ENCODE measurements at places on chromosomes 4 and X.

GRCh38 chrX:31349515-31349914, 277.7 kb upstream of the FTHL17 start:
- DNase-seq, result no peak

GRCh38 chrX:28693101-28693500, 105.9 kb downstream of the IL1RAPL1 start:
- no peak for DNase-seq

- no peak for DNase-seq
These were observed 38.7 kb downstream of the PPP1R2C start for GRCh38 chrX:42739258-42739657.

DNA sequence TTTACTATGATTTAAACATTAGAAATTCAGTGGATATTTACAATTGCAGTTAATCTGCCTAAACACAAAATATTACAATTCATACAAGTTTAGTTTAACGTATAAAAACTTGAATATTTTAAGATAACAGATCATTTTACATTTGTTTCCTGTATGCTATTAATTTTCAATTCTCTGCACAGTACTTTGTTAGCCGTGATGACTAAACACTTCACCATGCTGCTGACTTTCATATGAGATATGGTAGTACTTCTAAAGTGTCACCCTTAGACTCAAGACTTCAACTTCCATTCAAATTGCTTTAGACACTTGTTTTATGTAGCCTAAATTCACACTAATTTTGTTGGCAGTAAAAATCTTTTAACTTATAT, 1646.4 kb upstream of the ADGRL3 start:
- DNase-seq, result no peak

DNA sequence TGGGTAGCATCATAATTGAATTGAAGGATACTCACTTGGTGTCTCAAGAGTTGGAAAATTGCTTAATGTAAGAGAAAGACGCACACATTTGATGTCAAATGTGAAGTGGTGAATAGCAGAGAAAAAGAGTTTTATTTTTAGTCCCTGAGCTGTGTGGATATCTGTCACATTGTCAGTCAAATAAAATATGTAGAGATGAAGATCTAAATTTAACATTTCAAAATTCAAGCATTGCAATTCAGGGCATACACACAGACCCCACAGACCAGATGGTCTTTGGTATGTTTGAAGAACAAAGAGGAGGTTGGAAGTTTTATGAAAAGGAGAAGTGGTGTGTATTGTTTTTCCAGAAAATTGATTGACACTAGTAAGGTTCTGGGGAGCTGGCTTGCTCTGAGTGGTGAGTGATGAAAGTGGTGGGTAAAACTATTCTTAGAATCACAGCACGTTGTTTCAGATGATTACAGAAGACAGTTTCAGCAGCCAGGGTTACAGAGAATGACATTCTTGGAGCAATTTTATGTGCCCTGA, 44.9 kb upstream of the BBS12 start:
- no peak for DNase-seq

GRCh38 chr4:40264995-40265909, 68.4 kb downstream of the RHOH start:
- no peak for DNase-seq

GRCh38 chr4:28913466-28913865, 1806.7 kb upstream of the PCDH7 start:
- no peak for DNase-seq

DNA sequence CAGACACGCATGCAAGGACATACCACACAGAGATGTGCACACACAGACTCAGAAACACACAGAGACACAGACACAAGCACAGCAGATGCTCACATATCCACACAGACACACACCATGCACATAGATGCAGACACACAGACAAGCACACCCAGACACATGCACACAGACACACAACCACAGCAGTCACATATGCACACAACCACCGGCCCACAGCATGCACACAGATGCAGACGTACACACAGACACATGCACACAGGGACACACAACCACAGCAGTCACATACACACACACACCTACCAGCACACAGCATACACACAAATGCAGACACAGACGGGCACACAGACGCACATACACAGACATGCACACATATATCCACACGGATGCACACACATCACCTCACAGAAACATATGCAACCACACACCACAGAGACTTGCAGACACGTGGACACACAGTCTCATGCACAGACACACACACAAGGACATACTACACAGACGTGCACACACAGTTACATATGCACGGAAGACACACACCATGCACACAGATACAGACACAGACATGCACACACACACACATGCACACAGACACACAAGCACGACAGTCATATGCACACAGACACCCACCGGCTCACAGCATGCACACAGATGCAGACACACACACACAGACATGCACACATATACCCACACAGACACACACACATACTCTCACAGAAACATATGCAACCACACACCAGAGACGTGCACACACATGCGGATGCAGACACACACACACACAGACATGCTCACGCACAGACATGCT, 25.2 kb upstream of the SLC25A6 start:
- DNase-seq, result no peak

DNA sequence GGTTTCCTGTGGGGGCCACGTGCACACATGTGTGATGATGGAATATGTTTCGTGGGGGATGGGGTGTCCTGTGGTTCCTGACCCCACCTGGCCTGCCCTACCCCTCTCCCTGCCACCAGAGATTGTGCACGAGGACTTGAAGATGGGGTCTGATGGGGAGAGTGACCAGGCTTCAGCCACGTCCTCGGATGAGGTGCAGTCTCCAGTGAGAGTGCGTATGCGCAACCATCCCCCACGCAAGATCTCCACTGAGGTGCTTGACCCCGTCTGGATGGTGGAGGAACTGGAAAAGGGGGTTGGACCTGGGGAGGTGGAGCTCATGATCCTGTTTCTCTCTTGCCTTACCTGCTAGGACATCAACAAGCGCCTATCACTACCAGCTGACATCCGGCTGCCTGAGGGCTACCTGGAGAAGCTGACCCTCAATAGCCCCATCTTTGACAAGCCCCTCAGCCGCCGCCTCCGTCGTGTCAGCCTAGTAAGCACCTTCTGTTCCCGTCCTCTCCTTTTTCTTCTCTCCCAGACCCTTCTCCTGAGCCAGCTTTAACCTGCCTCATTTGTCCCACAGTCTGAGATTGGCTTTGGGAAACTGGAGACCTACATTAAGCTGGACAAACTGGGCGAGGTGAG, 5.9 kb downstream of the CDK16 start:
- DNase-seq, result no peak

DNA sequence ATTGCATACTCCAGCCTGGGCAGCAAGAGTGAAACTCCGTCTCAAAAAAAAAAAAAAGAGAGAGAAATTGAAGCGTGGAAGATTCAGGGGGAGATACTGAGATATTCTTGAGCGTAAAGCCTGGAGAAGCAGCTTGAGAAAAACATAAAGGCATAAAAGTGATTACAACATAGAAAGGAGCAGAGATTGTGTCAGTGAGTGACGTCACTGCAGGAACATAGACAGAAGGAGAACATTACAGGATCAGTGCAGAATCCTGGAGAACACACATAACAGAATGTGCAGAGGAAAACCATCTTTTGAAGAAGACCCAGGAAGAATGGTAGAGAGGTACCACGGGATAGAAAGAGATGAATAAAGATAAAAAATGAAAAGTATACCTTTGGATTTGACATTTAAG, 147.0 kb downstream of the APBB2 start:
- DNase-seq, result no peak

DNA sequence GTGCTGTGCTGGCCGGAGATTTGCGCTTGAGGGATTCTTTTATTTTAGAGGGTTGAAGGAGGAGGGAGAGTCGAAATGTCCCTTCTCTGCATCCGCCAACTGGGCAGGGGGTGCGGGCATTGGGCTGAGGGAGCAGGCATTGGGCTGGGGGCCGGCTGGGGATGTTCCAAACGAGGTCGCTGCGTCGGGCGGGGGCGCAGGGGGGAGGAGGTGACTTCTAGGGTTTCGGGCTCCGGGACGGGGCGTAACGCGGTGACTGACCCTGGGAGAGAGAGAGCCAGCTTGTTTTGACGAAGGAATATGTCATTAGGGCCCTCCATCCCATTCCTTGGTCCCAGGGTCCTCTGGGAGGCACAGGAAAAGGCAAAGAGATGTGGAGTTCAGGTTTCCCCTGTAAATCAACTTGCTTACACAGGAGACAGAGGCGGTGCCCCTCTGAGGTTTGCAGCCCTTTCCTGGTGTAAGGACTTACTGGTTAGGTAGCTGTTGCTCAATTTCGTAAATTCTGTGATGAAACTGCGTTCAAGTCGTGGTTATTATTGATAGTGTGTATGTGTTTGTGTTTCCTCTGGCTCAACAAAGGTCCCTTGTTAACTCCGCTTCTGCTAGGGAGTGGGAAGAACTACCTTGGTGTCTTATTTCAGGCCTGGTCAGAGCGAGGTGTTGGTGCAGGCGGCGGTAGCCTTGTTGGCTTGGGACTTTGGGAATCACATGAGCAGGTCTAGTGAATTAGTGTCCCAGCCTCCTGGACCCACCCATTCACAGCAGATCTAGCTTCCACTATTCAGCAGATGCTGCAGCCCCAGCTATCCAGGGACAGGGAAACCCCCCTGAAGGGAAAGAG, 716 bp downstream of the FHIP1A start:
- DNase-seq, result no peak

DNA sequence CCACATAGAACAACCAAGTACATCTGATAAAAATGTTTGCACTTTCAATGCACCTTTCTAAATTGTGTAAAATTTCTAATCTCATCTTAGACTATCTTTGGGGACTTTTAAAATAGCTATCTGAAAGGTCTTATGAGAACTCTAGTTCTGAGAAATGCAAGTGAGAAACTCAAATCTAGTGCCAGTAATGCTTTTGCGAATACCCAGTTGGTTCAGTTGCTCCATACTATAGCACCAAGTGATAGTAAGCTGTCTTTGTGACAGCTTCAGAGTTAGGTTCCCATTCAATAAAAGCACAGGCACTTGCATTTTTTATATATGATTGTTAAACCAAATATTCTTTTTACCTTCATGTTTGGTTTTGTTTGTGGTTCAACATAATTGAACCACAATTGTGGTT, 4.5 kb upstream of the ITM2A start:
- no peak for DNase-seq

GRCh38 chrX:349196-349595, 30.6 kb upstream of the GTPBP6 start:
- no peak for DNase-seq

DNA sequence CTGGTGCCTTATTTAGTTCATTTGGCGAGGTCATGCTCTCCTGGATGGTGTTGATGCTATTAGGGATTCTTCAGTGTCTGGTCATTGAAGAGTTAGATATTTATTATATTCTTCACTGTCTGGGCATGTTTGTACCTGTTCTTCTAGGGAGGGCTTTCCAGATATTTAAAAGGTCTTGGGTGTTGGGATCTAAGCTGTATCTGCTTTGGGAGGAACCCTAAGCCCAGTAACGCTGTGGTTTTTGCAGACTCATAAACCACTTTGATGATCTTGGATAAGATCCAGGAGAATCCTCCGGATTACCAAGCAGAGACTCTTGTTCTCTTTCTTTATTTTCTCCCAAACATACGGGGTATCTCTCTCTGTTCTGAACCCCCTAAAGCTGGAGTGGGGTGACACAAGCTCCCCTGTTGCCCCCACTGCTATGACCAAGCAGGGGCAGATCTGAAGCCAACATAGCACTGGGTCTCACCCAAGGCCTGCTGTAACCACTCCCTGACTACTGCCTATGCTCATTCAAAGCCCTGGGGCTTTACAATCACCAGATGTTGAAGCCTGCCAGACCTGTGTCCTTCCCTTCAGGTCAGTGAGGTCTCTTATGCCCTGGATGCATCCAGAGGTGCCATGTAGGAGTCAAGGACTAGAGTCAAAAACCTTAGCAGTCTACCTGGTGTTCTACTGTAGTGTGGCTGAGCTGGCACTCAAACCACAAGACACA, 187.6 kb downstream of the GUCY2F start:
- DNase-seq, result no peak

DNA sequence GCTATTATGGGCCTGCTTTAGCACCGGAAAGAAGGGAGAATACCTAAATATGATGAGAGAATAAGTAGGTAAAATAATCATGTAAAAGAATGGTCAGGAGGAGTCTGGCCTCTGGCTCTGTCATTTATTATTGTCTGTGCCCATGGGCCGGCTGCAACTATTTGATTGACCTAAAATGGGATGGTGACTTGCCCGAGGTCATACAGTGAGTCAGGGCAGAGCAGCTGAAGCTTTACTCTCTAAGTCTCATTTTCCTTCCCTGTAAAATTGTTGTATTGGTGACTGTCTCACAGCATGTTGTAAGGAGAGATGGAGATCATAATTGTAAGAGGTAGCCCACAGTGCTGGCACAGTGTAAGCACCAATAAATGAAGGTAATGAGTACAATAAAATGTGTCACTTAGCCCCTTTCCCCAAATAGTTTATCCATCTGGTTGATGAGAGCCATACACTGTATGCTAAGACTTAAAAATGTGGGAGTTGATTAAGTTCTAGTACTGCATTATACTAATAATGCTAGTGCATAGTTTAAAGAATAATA, 39.6 kb downstream of the RUFY3 start:
- DNase-seq, result no peak

DNA sequence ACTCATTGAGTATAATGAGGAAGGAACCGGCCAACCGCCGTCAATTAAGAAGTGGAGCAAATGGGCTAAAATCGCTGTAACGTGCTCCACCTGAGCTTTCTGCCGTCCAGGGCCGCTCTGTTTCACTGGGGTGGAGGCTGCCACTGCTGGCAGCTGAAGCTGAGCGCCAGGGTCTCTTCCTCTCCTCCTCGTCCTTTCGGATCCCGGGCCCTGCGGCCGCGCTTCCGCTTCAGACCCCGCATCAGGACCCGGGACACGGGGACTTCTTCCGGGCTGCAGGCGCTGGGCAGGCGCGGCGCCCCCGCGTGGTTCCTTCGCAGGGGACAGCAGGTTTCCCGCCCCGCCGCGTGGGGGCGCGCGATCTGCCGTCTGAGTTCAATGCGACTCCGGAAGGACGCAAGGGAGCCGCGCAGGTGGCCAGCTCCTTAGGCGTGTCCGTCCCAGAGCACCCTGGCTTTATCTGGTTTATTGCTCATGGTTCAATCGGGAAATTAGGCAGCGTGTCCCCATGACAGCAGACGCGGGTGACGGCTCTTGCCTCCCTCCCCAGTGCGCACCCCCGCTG, 519.8 kb downstream of the TRIML1 start:
- no peak for DNase-seq

- DNase-seq, result no peak
These were observed 60.8 kb downstream of the AWAT2 start for GRCh38 chrX:69988955-69989394.

DNA sequence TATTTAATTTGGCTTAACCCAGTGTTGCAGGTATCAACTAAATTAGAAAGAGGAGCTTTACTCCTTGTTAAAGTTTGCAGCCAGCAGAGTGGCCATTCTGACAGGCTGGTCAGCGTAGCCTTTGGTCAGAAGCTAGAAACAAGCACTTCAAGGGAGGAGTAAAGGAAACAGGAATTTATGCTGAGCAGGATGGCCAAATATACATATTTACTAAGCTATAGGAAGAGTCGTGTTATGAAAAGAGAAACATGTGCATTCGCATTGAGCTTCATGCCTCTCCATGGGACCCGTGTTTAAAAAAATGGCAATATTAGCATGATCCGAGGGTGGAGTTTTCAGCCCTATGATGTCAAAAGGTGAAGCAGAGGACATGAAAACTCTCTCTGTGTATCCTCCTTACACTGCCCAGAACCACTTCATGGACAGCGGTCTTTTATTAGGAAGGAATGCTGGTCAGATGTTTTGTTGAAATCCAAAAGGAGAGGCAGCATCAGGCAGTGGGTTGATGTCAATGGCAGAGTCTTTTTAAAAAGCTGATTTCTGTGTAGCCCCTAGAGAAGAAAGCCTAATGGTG, 71.8 kb upstream of the MAPK10 start:
- no peak for DNase-seq

Data from stimulated activated CD8-positive, alpha-beta memory T cell treated with anti-CD3 and anti-CD28 coated beads, Interleukin-15, amount 100 ng/mL, for 24 hours (primary cell).